ENCODE measurements at places on chromosomes 2 and 18. TPM values are rescaled to one million over a fixed set of nuclear protein-coding genes. Genes with fewer than 3 reads are reported as not detected.

Gene SOX11
- not detected for total RNA-seq

DNA sequence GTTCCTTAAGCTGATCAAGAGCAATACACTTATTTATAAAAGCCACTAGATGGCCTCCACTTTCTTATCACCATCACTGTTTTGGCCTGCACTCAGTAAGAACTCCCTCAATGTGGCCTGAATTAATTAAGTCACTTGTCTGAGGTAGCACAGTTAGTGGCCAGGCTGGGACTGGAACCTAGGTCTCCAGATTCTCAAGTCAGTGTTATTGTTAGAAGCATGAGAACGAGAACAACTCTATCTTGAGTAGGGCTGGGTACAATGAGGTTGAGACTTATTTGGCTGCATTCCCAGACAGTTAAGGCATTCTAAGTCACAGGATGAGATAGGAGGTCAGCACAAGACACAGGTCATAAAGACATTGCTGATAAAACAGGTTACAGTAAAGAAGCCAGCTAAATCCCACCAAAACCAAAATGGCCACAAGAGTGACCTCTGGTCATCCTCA is 115.8 kb downstream of the SS18 start:
- ATAC-seq = no peak

GRCh38 chr2:127003070-127003800 is 103.7 kb downstream of the BIN1 start:
- no peak for ATAC-seq

GRCh38 chr2:164981217-164981990 is 26.1 kb upstream of the SLC38A11 start:
- no peak for ATAC-seq

Data from activated T-helper 17 cell treated with anti-CD3 and anti-CD28 coated beads, Interleukin-2, amount 50 U/mL, for 72 hours (primary cell).